ENCODE measurements at places on chromosomes 12 and 14.
A peak's percentile ranks its signal among the peaks of the same experiment; 100 is the strongest.

GRCh38 chr12:19561411-19561961, 122.2 kb downstream of the AEBP2 start:
- no peak for DNase-seq

DNA sequence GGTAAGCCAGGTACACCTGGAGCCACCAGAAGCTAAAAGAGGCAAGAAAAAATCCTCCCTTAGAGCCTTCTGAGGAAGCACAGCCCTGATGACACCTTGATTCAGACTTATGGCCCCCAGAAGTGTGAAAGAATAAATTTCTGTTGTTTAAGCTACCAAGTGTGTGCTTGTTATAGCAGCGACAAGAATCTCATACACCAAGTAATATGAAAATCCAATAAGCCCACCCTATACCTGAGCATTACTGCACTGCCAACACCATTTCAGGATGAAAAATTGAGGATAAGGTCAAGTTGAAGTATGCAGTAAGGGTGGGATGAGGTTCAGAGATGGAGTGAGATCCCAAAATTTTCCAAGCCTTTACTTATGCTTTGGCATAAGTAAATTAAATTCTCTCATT, 163.6 kb upstream of the CCDC196 start:
- no peak for DNase-seq

GRCh38 chr14:77782202-77782601, 17.7 kb upstream of the ADCK1 start:
- DNase-seq, result no peak

GRCh38 chr12:31756977-31757420, 28.2 kb upstream of the AMN1 start:
- no peak for DNase-seq

GRCh38 chr12:124386661-124387527, 92.0 kb downstream of the RFLNA start:
- no peak for DNase-seq

DNA sequence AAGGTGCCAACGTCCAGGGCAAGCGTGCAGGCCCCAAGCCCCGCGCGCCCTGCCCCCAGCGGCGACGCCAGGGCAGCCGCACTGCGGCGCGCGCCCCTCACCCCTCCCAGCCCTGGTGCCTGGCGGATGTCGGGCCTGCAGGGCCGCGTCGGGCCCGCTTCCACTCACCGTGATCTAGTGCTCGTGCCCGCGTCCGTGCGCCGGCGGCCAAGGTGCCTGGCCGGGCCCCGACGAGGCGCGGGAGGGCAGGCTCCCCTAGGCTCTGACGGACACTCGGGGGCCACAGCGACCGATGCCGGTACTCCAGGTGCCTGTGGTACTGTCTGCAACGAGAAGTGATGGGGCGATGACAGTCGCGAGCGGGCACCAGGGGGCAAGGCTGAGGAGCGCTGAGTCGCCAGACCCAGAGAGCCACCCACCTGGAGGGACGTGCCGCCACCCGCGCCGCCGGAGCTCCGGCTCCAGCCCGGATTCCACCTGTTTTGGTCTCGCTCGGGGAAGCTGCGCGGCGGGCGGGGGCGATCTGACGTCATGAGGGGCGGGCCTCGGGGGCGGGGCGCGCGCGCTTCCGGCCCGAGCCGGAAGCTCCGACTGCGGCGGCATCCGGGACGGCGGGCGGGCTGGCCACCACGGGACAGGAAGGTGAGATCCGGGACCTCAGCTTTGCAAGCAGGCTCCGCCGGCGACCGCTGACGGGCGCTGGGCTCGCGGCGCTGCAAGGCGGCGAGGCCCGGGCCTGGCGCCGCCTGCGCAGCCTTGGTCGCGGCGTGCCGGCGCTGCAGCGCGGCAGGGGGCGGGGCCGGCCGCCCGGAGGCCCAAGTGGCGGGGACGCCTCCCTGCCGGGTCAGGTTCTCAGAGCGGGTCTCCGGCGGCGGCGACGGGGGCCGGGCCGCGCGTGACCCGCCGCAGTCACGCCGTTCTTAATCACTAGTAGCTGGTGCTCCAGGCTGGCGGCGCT, at the start of the genes LYSET and MOAP1:
TSS of gene LYSET (plus strand) at position 927 of the 958 bp plus-strand sequence. CDS start 89 bp downstream, outside the sequence.
TSS of gene MOAP1 (minus strand) at position 507 of the 958 bp plus-strand sequence. CDS start 655 bp downstream, outside the sequence.
- peak; percentile 93 for DNase-seq

GRCh38 chr12:8475508-8476203, 19.9 kb downstream of the CLEC6A start:
- no peak for DNase-seq

DNA sequence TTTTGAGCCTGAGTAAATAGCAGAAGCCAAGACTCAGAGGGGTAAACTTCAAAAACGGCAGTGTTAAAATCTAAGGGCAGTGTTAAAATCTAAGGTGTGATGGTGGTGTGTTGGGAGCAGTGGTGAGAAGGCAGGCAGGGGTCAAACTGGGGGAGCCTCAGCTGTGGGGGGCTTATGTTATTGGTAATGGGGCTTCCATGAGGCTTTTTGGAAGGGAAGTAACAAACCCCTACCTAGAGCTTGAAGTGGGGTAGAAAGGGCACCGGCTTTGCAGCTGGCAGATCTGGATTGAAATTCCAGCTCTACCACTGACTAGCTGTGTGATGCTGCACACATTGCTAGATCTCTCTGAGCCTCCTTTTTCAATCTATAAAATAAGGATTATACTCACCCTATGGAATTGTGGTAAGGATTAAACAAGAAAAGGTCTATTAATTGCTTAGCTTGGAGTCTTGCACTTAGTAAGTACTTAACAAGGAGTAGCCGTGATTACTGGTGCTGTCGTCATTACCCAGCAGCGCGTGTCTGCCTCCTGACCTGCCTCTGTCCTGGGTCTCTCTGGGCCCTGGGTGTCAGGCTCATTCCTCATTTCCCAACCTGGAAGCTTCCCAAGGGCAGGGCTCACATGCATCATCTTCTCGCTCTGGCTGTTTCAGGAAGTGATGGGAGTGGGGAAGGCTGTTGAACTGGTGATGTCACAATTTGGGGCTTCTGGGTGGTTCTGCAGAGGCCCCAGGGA, 18.5 kb upstream of the KRT80 start:
- DNase-seq, result no peak

DNA sequence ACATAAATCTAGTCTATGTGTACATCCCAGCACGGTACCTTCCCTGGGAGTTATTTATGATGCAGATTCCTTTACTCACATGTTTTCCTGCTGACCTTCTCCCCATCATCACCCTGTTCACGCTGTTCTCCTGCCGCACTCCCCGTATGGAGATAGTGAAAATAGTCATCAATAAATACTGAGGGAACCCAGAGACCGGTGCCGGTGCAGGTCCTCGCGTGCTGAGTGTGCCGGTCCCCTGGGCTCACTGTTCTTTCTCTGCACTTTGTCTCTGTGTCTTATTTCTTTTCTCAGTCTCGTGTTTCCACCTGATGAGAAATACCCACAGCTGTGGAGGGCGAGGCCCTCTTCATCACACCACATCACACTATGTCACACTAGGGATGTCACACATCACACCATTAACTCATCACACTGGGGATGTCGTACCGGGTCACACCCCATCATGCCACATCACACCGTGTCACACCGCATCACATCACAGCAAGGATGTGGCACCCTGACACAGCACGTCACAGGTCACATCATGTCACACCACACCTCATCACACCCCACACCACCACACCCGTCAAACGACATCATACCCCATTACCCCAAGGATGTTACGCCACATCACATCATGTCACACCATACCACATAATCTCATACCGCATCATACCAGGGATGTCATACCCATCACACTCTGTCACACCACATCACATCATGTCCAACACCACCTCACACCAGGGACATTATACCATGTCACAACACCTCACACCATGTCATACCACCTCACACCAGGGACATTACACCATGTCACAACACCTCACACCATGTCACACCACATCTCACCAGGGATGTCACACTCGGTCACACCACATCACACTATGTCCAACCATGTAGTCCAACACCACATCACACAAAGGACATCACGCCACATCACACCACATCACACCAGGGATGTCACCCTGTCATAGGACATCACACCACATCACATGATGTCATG, 207.0 kb downstream of the TMEM121 start:
- no peak for DNase-seq

GRCh38 chr12:55044135-55044534, 24.4 kb downstream of the NEUROD4 start:
- no peak for DNase-seq

GRCh38 chr12:71417181-71417580, 22.4 kb upstream of the LGR5 start:
- no peak for DNase-seq

DNA sequence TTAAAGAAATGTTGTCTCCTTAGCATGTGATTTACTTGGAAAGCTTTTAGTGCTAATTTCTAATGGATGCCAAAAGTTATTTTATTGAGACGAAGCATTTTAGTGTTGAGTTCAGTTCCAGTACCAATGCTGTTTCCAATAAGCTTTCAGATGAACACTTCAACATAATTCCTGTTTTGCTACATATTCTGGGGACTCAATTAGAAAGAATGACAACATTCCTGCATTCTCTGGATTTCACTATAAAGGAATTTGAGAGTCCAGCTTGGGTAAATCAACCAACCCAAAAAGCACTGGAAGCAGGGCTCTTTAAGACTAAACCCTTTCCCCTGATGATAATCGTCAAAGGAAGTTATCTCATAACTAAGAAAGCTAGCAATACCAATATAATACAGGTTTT, 353.0 kb upstream of the TMTC1 start:
- DNase-seq, result no peak

DNA sequence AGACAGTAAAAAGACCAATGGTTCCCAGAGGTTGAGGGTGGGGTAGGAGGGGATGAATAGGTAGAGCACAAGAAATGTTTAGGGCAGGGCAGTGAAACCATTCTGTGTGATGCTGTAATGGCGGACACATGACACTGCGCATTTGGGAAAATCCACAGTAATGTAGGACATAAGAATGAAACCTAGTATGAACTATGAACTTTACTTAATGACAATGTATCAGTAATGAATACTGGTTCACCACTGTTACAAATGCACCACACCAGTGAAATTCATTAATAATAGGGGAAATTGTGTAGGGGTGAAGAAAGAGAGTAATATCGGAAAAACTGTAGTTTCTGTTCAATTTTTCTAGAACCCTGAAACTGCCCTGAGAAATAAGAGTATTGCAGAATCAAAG, 5.6 kb downstream of the ERH start:
- DNase-seq, result no peak

DNA sequence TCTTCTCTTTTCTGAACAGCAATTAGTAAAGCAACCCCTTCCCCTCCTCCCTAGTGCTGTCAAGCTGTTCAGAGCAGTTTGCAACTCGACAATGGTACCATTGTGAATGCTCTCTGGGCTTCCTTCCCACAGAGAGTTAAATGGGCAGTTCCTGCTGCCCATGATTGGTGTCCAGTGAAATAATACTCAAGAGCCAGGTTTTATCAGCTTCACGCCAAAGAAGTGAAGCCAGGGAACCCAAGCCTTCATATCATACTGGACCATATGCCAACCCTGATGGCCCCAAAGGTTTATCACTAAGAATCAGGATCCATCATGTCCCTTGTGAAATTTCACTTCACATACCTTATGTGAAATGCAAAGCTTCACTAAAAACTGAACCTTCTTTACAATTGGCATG, 24.7 kb downstream of the INSM2 start:
- no peak for DNase-seq

GRCh38 chr14:52923902-52924575, 26.8 kb downstream of the FERMT2 start:
- no peak for DNase-seq

- DNase-seq, result no peak
Measured at GRCh38 chr14:55537782-55538181, 42.2 kb upstream of the KTN1 start.

DNA sequence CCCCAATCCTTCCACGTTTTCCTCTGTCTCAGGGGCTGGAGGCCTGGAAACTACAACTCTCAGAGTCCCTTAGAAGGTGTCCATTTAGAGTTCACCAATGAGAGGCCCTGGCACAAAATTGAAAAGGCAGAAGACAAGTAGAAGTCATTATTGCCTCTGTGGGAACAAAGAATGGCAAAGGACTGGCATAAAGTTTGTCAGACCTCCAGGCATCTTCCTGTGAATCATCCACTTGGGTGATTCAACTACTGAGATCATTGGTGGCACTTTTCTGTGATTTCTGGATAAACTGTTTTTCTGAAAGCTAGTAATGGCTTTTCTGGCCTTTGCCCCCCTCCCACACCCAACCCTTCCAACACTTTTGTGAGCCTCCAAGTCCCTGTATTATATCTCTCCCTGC, 42.6 kb upstream of the C12orf42 start:
- DNase-seq, result no peak

- no peak for DNase-seq
Measured at GRCh38 chr12:87656311-87656710, 372.9 kb downstream of the C12orf50 start.

GRCh38 chr14:104280085-104280901, 141.9 kb downstream of the KIF26A start:
- no peak for DNase-seq

DNA sequence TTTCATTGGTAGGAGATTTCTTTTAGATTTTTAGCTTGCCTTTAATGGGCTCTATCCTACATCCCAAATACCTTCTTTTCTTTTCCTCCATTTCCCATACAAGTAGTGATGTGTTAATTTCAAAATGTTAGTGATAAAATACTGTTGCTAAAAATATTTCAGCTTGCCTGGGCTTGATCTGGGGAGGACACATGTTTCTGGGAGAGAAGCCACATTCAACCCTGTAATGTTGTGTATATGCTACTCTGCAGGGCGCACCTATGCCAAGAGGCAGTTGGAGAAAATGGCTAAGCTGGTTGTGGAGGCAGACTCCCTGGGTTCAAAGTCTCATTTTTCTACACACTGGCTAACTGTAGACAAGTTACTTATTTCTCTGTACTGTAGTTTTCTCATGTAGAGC, 26.3 kb downstream of the FLRT2 start:
- no peak for DNase-seq

DNA sequence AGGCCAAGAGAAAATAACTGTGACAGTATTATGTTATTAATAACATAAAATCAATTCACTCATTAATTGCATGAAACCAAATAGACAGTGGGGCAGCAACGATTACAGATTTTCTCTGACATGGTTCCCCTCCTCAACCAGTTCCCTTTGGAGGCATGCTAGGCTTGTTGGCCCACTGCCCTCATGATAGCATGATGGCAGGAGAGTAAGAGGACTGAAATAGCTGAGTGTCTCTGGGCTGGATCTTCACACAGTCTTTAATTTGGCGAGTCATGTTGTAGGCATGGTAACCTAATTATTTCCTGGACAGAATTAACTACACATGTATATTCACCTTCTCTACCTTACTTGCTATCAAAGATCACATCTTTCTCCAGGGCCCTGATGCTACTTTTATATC, 266.2 kb upstream of the PELI2 start:
- no peak for DNase-seq
